ENCODE measurements at places on chromosomes 3 and 15.

DNA sequence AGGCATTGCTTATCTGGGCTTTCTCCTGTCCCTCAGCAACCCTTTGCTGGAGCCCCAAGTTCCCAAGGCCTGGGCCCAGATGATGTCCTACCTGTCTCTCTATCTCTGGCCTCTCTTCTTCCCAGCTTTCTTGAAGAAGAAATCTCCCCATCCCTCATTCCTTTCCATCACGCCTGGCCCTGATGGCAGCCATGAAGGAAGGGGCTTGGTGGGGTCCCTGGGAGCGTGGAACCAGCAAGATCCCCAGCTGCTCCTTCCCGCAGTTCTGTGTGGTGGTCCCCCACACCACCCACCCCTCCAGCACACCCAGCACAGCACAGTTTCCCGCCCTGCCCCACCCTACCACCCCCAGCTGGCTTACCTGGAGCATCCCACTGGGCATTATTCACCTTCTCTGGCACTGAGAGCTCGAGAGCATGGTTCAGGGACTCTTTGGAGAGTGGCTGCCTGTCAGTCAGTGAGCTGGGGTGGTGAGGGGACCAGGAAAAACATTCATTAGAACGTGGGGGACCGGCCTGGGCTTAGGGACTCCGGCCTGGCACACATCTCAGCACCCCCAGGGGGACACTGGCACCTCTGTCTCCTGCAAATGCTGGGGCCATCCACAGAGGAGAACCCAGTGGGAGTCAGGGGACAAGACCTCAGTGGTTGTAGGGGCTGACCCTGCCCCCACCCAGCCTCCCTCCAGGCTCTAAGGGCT, 26.6 kb downstream of the ACSBG1 start:
- no peak for DNase-seq

- no peak for DNase-seq
Observed at GRCh38 chr15:56074481-56075265, 81.3 kb upstream of the NEDD4 start.

GRCh38 chr3:127827808-127828207, 5.5 kb upstream of the MGLL start:
- DNase-seq: no peak

GRCh38 chr3:190988102-190988501, 125.6 kb upstream of the GMNC start:
- no peak for DNase-seq
